ENCODE measurements at places on chromosomes 6 and 20.

- DNase-seq, result no peak
Observed at GRCh38 chr6:162119341-162119740, 608.2 kb downstream of the PRKN start.

DNA sequence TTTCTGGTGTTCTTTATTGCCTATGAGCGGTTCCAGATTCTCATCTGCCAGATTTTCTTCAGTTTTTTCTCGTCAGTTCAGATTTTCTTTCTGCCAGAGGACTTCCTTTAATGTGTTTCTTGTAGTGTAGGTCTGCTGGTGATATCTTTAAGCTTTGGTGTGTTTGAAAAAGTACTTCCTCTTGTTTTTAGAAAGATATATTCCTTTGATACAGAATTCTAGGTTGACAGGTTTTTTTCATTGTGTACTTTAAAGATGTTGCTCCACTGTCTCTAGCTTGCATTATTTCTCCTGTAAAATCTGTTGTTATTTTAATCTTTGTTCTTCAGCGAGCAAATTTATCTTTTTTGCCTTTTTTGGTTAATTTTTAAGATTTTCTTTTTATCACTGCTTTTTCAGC lies 36.9 kb downstream of the ASXL1 start:
- DNase-seq, result no peak

DNA sequence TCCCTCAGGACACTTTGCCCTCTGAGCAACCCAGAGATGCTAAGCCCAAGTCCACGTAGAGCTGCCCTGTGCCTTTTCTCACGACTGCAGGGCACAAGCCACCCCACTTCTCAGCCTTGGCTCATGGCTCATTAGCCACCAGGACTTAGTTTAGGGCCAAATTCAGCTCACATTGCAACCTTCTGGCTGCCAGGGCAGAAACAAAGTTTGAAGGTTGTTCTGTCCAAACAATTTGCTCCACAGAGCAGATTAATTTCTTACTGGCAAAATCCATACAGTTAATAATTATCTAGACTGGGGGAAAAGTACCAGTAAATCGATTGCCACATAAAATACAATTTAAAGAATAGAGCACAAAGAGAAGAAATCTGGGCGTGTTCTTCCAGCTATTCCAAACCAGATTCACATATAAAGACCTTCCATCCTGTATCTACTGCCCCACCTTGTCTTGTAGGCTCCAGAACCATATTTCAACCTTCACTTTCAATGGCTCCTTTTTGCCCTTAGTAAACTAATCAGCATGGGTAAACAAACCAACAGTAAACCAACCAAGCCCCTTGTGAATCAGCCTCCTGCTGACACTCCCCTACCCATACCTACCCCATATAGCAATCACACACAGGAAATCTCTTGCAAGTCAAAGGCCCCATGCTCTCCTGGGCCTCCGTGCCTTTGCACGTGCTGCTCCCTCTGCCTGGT lies 101.9 kb downstream of the QRSL1 start:
- no peak for DNase-seq

DNA sequence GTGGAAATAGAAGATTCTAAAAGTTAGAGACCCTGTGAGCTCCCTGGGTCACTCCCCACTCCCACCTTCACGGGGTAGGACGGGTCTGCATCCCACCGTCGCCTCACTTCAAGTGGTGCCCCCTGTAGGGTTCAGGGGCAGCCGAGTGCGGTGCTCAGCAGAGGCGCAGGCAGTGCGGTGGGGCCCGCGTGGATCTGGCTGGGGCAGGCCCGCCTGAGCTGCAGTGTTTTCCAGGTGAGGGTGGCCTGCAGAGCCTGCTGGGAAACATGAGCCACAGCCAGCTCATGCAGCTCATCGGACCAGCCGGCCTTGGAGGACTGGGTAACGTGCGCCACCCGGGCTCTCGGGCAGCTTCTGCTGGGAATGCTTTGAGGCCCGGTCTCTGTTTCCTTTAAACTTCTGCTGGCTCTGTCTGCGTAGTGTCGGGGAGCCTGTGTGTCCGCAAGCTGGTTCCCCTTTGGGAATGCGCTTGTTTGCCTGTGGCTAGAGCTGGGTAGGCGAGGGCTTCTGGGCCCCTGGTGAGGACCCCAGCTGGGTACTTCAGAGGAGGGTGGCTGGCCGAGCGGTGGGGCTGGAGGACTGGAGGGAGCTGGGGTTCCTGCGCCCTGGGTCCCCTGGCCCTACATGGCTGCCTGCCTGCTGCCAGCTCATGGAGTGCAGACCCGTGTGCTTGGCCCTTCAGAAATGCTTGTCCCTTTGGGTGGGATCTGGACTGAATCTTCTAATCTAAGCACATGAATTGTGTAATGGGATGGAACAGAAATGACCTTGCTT lies 3.8 kb downstream of the ADRM1 start:
- DNase-seq, result no peak

DNA sequence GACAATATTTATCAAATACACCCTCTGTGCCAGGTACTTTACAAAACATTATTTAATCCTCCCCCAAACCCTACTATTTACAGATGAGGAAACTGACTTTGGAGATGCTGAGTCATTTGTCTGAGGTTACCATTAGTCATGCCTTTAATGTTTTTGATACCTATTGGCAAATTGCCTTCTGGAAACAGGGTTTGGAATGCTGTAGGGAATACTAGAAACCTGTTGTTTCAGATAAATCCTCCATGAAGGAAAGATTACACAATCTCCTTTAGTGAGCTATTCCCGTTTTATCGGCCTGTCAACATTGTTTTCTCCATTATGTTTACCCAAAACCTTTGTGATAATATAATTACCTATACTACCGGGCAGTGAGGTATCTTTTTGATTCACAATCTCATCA lies 93.6 kb upstream of the ADGRF1 start:
- no peak for DNase-seq

DNA sequence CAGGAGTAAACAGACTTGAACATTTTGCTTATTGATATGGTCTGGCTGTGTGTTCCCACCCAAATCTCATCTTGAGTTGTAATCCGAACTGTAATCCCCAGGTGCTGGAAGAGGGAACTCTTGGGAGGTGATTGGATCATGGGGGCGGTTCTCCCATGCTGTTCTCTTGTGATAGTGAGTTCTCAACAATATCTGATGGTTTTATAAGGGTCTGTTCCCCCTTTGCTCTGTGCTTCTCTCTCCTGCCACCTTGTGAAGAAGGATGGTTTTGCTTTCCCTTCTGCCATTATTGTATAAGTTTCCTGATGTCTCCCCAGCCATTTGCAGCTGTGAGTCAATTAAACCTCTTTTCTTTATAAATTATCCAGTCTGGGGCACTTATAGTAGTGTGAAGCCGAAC lies 40.0 kb downstream of the MYLIP start:
- no peak for DNase-seq

GRCh38 chr20:40225596-40225995 lies 463.4 kb downstream of the MAFB start:
- DNase-seq, result no peak

- DNase-seq, result no peak
Observed at GRCh38 chr6:13131935-13132661, 196.2 kb downstream of the TBC1D7 start.
